ENCODE measurements at places on chromosomes 12 and 14.

DNA sequence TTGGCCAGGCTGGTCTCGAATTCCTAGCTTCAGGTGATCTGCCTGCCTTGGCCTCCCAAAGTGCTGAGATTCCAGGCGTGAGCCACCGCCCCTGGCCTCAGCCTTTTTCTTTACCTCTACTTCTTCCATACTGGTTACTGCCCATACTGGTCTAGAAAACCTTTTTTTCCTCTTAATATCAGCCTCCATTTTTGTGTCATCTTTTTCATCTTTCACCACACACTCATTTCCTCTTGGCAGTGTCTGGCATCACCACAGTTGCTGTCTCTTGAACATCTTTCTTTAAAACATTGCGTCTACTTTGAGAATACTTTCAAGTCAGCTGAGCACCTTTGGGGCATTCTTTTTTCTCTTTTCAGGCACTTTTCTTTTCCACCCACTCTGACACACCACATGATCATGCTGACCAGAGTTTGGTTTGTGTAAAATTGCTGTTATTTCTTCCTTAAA lies 32.7 kb downstream of the DDX47 start:
- DNase-seq, result no peak

GRCh38 chr12:120759591-120760348 lies 34.1 kb downstream of the ACADS start:
- no peak for DNase-seq

DNA sequence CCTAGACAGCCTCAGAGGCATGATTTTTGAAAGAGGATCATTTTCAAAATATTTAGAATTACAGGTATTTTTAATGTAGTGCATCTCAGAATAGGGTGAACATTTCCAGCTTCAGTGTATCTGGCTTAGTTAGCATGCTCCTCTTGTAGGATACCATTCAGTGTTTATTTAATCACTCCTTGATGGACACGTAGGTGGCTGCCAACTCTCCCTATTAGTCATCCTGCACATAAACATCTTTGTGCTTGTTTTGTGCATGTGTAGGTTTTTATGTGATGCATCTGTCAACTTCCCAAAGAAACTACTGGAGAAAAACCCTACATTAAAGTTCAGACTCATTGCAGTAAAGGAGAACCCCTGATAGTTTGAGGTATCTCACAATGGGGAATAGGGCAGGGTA lies 52.5 kb upstream of the RBM19 start:
- no peak for DNase-seq

- DNase-seq, result no peak
Observed at GRCh38 chr12:77042833-77043232, 22.5 kb downstream of the E2F7 start.

GRCh38 chr12:76123259-76124212 lies 39.1 kb upstream of the NAP1L1 start:
- DNase-seq, result no peak

GRCh38 chr12:71445071-71445470 lies 5.5 kb downstream of the LGR5 start:
- DNase-seq, result no peak

GRCh38 chr14:89947344-89947743 lies 7.2 kb downstream of the EFCAB11 start:
- DNase-seq, result no peak

DNA sequence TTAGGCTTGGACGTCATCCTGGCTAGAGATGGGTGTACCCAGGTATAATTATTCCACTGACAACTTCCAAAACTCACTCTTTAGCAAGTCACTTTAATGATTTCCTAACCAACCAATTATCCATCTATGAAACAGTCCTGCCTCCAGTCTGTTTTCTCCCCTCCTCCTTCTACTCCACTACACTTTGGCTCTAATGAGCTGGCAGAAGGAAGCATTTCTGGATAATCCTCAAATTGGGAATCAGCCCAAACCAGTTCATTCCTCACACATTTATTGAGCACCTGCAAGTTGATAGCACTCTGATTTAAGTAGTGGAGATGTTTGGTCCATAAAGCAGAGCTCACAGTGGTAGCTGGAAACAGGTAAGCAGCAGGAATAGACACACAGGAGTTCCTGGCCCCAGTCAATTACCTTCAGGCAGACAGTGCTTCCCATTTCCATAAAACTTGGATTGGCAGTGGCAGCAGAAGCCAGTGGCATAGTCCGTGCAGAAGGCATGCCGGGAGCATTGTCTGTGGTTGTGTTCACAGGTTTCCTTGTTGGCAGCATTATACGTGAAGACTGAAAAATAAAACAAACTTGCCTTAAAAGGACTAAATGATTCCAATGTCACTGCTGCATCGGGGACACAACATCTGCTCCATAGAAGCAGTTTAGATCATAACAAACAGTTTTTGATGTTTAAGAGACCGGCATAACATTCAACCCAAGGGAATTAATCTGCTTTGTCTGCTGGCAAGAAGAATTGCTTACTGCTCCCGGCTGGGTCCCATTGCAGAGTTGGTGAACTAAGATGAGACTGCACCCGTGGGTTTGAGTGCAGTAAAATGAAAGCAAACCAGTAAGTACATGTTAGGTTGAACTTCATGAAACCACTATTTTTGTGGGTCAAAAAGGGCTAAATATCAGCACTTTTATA lies 26.2 kb downstream of the NID2 start:
- no peak for DNase-seq

GRCh38 chr12:39275846-39276245 lies 167.1 kb downstream of the KIF21A start:
- DNase-seq, result no peak

- DNase-seq, result no peak
Observed at GRCh38 chr14:61128382-61129167, 147.5 kb downstream of the SLC38A6 start.

DNA sequence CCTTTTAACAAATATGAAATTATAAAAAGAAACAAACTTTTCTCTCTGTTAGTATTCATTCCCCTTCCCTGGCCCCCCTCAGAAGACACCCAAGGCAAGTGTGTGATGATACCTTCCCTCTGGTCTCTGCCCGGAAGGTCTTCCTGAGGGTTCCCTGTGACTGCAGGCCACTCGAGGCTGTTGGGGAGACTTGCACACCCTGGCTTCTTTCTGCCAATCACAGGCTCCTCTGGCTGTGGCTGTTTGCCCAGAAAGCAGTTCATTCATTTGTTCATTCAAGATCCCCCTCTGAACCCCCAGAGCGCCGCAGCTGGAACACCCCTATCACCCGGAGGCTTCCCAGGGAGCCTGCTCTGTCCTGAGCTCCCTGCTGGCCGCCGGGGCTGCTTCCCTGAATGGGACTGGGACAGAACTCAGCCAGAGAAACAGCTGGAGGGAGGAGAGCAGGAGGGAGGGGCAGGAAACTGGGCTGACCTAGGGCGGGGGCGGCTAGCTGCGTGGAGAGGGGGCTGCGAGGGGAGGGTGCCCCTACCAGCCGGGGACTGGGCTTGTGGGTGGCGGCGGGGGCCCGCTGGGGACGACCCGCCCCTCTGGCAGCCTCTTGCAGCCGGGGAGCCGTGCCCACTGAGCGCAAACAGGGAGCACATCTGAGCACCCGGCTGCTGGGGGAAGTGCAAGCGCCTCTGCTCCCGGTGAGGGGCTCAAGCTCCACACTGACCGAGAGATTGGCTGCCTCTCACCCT lies at the start of gene CMKLR1:
Gene CMKLR1, minus strand, starts transcription at position 397 of the 743 bp plus-strand sequence. CDS start 45,720 bp downstream, outside the sequence.
- DNase-seq, result peak; percentile 13

- no peak for DNase-seq
Observed at GRCh38 chr12:132308853-132309595, 20.4 kb downstream of the GALNT9 start.

- no peak for DNase-seq
Observed at GRCh38 chr14:20641591-20641990, at the start of gene OR6S1. TSS of gene OR6S1 (minus strand) at chr14:20641691. CDS start at chr14:20641691, 0 bp downstream.

DNA sequence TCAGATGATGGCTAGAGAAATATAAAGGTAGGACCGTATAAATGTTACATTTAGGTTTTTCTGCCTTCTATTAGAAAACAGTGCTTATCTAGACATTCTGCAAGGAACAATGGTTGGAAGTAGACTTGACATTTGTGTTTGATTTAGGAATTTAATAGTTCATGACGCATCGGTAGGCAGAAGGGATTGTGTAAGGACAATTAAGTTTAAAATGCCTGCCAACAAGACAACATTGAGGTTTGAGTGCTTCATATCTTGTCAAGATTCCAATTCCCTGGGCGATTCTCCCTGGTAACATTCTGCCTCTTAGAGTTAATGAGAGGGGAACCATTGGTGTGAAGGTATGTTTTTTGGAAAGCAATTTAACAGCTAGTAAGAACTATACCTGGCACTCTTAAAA lies 186.8 kb upstream of the RBM19 start:
- DNase-seq, result no peak

GRCh38 chr12:46522071-46522470 lies 149.5 kb upstream of the SLC38A2 start:
- DNase-seq, result no peak

GRCh38 chr12:98260276-98260675 lies 255.1 kb upstream of the TMPO start:
- DNase-seq, result no peak

DNA sequence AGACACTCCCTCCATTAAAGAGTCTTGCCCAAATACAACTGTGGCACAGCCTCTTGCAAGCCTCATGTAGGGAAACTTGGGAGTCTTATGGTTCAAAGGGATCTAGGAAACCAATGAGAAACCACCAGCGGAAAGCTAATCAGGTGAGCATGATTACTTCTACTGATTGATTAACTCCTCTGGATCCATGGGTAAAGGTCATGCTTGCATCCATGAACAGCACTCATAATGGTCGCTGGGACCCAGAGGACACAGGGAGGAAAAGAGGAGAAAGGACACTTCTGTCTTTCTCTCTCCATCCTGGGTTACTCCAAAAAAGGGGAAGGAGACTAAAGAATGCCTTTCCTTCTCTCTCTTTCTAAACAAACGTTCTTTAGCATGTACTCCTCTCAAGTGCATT lies 1397.2 kb downstream of the LRFN5 start:
- DNase-seq, result no peak

GRCh38 chr12:57240066-57240921 lies 10.7 kb downstream of the STAC3 start:
- no peak for DNase-seq

DNA sequence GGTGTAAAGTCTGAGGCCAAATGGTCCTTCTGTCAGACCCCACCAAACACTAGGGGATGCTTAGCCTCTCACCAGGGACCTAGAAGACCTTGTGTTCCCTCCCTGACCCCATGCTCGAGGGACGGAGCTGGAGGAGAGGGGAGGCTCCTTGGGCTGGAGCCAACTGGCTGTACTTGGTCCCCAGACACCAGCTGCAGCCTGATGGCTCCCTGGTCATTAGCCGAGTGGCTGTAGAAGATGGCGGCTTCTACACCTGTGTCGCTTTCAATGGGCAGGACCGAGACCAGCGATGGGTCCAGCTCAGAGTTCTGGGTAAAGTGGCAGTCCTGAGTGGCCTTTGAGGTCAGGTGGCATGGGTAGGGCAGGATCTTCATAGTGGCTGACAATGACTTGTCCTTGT lies 29.0 kb downstream of the PAPLN start:
- DNase-seq, result no peak

DNA sequence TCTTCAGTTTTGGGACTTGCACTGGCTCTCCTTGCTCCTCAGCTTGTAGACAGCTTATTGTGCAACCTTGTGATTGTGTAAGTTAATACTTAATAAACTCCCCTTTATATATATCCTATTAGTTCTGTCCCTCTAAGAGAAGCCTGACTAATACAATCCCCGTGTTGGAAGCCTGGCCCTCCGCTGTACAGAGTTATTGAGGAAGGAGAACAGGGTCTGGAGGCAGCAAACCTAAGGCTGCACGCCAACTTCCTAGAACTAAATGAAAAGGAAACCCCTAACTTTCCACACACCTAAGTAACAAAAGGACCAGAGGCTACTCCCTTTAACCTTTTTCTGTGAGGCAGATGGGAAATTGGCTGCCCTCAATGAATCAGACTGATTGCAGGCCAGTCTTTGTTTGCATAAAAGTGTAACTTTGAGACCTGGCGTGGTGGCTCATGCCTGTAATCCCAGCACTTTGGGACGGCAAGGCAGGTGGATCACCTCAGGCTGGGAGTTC lies 42.6 kb upstream of the LIMA1 start:
- no peak for DNase-seq

GRCh38 chr12:31737763-31738162 lies 8.9 kb upstream of the AMN1 start:
- no peak for DNase-seq

- no peak for DNase-seq
Observed at GRCh38 chr14:20331053-20331613, 1.9 kb downstream of the CCNB1IP1 start.

DNA sequence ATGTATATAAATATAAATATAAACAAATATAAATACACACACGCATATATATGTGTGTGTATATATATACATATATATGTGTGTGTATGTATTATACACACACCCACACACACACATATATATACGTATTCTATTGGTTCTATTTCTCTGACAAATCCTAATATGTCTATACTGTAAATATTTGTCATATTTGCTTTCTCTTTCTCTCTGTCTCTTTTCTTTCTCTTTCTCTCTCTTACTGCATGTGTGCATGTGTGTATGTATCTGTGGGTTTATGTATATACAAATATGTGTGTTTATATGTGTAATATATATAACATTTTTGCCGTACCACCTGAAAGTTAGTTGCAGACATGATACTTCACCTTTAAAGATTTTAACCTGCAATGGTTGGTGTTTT lies 174.2 kb upstream of the PLEKHG7 start:
- no peak for DNase-seq

GRCh38 chr14:45246691-45247090 lies 6.3 kb downstream of the MIS18BP1 start:
- DNase-seq, result no peak

- no peak for DNase-seq
Observed at GRCh38 chr12:117365049-117365616, 3.7 kb upstream of the NOS1 start.

DNA sequence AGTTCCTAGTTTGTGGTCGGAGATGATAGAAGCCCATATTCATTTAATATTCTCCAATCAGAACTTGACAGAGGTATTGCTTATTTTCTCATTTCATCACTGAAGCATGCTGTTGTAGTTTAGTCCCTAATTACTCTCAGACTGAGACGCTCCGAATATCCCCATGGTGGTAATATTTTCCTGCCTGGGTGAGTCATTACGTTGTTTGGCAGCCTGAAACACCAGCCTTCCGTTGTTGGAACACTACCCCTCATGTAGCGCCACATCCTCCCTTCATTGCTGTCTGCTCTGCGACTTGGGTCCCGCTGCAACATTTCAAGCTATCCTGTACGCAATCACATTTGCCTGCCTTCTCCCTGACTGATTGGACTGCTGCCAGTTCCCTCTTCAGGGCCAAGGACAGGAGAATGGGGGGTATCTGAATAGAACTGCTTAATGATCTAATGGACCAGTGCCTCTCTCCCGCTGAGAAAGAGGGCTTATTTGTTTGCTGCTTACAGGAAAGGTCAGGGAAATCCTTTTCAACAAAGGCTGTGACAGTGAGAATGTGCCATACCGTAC lies 369.1 kb downstream of the NPAS3 start:
- DNase-seq, result no peak
